ENCODE measurements at places on chromosomes 12 and 14. TPM values are rescaled to one million over a fixed set of nuclear protein-coding genes. Genes with fewer than 3 reads are reported as not detected.

Gene PTMS
- total RNA-seq, result 119 TPM

Gene DIO3
- not detected for total RNA-seq

Gene KRT74
- total RNA-seq, result not detected

Gene TPPP2
- not detected for total RNA-seq

Gene ANKS1B
- 3.1 TPM for total RNA-seq

Gene PLA2G1B
- total RNA-seq, result not detected

Gene PPP4R4
- 0.75 TPM for total RNA-seq

Gene FAM181A
- not detected for total RNA-seq

Gene SLC25A21
- total RNA-seq, result 0.55 TPM

Gene SLC4A8
- 0.28 TPM for total RNA-seq

Gene RNASE7
- not detected for total RNA-seq

DNA sequence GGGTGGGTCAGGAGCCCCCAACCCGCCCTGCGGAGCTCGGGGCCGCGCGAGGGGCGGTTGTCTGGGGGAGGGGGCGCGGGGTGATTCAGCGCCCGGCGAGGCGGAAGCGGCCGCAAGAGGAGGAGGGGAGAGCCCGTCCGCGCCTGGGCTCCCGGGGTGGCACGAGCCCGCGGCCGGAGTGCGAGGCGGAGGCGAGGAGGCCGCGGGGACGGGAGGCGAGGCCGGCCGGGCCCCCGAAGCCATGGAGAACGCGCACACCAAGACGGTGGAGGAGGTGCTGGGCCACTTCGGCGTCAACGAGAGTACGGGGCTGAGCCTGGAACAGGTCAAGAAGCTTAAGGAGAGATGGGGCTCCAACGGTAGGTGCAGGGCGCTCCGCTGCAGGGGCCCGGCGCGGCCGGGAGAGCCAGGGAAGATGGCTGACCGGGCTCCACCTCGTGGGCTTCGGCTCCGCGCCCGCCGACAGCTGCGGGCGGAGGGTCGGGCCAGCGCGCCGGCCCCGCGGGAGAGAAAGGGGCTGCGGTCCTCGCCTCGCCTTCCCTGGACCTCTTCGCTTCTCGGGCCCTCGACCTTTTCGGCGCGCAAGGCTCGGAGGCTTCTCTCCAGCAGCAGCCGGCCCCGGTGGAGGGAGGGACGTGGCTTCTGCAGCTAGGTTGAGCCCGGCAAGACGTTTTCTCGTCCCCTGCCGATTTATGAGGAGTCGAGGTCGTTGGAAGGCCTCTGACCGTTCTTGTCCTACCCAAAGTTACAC is 677 bp downstream of the ATP2A2 start:
- DNase-seq, result peak; percentile 60

DNA sequence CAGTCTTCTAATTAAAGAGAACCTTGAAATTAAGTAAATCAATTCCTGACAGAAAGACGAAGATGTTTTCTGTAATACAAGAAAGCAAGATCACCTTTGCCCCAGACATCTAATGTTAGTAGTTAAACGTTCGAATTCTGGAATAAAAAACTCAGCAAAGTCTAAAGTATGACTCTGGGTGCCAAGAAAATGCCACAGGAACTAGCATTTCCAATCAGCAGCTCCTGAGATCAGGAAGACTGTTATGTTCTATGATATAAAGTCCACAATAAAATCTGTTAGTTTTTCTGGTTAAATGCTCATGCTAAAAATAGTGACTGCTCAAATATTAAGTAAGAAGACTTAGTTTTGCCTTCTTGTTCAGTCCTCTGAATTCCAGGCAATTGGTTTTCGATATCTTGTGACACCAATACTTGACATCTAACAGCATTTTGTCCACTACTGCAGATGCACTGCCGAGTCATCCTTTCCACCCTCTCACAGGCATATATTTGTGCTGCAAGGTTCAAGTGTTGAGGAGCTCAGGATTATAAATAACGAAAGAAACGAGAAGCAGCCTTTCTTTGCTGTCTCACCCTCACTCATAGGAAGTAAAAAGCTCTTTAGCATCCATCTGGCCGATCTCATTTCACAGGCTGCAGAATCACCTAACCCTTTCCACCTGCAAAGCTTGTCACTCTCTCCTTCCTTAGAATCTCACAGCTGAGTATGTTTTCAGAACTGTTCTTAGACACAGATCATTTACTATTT is 32.0 kb downstream of the SSH1 start:
- no peak for DNase-seq

DNA sequence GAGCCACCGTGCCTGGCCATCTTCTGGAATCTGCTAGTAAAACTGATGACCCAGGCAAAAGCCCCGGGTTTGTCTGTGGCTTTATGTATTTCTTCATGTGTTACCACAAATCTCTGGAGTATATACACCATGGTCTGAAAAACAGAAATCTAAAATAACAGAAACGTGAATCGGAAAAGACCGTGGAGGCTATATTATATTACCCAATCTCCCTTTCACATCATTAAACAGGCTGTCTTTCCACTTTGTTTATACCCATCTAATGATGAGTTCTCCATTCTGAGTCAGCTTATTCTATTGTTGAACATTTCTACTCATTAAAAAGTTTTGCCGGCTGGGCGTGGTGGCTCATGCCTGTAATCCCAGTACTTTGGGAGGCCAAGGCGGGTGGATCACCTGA is 9.5 kb upstream of the AJUBA start:
- no peak for DNase-seq

GRCh38 chr12:64745259-64745807 is 13.9 kb downstream of the GNS start:
- DNase-seq, result no peak

DNA sequence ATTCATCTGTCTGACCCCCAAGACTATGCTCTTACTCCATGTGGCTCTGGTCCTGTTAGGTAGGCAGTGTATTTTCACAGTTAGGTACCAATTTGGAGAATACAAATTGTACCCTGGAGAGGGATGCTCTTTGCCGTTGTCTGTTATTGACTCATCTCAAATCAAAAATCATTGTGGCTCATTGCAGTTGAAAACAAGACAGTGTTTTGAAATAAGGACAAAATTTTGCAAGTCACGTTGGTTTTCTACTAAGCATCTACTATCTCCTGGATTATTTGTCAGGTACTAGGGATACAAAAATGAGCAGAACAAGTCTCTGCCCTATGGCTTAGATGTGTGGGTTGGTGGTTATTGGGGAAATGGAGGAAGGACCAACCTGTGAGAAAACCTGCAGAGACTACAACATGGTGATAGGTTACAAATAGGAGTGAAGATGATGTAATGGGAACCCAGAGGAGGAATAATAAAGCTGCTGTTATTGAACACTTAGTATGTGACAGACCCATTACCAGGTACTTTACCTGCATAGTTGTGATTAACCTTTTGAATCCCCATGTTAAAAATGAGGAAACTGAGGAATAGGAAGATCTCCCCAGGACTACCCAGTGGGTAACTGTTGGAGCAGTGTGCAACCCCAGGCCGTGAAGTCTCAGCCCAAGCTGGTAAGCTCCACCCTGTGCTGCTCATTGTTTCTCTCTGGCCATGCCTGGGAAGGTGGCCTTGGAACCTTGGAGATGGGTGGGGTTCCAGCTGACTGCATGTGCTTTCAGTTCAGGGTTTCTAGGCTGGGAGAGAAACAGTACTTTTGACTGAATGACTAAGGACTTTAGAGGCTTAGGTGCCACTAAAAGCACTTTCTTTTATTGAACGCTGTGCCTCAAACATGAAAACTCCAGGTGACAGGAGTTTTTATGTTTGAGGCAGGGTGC is 72.9 kb upstream of the SRSF5 start:
- DNase-seq, result no peak

- DNase-seq, result no peak
Observed at GRCh38 chr14:86626530-86626929, 1096.6 kb downstream of the FLRT2 start.

DNA sequence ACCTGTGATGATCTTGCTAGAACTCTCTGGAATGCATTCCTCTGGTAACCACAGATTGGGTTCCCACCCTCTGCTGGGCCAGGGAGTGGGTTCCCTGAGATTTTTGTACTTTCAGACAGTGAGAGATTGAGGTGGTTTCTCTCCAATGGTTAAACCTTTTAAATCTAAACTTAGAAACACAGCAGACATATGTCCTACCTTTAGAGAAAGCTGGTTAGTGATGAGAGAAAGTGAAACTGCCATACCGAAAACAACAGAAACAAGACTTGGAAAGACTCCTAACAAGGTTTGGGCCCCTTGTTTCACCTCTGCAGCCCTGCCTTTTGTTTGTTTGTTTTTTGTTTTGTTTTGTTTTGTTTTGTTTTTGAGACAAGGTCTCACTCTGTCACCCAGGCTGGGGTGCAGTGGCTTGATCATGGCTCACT is 9.7 kb upstream of the SGPP1 start:
- no peak for DNase-seq

GRCh38 chr14:37623971-37624370 is 28.5 kb downstream of the TTC6 start:
- no peak for DNase-seq

DNA sequence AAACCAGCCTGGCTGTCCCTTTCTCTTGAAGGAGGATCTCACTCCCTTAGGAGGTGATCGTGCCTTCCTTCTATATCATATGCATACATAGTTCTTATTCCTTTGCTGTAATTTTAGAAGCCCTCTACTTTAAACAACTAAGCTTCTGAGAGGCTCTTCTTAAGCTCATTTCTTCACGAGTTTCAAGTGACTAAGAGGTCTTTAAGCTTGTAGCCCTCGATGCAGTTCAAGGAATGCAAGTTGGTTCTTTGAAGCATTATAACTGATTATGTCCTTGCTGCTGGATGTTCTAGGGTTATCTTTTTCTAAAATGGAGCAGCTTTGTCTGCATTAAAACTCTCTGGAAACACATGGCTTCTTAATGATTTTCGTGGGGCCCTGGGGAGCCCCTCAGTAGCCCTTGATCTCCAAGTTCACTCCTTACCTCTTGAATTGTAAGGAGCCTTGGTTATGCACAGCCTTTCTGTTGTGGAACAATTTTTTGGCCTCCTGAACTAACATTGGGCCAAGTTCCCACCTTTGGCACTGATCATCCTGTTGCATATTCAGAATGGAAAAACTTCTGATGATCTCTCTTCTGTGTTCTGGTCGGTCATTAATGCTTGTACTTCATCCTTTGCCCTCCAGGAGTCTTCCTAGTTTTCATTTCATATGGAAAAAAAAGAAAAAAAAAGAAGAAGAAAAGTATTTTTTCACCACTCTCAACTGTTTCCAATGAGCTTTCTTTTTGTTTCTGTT is 12.6 kb downstream of the RASSF8 start:
- no peak for DNase-seq

DNA sequence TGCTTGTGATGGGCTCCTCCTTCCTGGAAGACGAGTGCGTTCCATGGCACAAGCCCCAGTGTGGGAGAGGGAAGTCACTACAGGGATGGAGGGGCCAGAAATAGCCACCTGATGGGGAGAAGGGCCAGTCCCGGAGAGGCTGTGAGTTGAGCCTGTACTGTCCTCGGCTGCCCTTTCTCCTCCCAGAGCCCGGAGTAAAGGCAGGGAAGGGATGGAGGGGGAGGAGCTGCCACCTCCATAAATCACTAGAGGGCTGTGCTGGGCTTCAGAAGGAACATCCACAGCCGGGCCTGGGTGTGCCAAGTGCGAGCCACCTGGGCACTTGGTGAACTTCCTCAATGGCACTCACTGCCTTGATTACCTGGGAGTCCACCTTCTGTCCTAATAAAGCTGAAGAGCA is 110.1 kb downstream of the RBM19 start:
- no peak for DNase-seq

GRCh38 chr12:52198454-52199215 is 6.8 kb upstream of the KRT80 start:
- no peak for DNase-seq

DNA sequence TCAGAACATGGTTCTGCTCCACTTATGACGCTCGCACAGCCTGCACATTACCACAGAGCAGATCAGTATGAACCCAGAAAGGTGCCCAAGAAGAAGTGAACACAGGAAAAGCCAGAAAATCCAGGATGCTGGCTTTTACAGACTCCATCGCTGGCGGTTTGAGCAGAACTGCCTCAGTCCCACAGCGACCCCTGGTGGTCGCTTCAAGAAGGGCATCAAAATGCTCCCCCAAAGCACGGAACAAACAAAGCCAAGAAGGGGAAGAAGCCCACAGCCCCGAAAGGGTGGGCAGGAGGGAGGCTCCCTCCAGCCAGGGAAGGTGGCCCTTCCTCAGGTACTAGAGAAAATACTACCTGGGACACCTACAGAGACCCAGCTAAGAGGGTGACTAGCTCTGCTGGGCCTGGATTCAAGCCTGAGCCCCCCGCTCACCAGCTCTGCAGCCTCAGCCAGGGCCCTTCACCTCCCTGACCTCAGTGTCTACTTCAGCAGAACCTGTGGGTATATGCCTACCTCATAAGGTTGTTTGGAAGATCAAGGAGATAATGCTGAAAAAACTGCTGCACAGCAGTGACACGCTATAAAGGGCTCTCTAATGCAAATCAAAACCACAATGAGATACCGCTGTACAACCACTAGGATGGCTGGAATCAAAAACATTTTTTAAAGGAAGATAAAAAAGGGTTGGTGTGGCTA is 98.1 kb downstream of the NCOR2 start:
- no peak for DNase-seq

DNA sequence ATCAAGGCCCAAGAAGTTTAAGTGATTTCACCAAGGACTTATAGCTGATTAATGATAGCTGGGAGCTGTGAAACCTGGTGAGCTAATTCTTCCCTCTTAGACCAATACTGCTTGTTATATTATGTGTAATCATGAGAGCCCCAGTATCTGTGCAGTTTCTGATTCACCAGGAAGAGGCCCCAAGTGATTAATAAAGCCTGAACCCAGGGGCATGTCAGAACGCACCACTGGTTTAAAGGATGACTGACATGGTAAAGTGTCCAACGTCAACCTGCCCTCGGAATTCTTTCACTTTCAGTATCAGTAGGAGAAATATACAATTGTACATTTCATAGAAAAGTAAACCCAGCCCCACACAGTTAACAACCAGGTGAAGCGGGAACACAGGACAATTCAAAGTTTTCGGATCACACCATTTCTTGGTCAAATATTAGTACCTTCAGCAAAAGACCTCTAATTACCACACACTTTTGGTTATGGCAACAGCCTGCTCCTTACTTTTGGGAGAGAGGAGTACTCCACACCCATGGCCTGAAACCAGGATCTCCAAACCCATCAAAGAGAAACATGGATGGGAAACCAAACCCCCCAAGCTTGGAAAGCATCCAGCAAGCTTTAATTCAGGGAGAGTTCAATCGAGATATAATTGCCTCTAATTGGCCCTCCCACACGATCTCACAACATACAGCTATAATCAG is 28.5 kb downstream of the TMCC3 start:
- DNase-seq, result no peak

DNA sequence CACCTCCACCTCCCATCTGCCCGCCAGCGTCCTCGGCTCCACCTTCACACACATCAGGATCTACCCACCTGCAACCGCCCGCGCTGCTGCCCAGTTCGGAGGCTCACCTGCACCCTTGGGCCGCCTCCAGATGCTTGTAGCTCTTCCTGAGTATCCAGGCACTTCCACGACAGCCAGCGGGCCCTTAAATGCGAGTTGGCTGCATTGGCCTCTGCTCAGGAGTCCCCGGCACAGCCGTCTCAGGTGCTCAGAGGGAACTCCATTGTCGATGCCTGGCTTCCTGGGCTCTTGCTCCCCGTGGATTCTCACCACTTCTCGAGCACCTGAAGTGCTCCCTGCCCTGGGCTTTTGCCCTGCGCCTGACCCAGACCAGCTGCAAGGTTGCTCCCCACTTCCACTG is 21.9 kb upstream of the CDCA4 start:
- no peak for DNase-seq

Measured in right atrium auricular region (tissue), 2 donors.